NCI-H446 (cell line): ENCODE measurements at places on chromosomes 13 and 19.

DNA sequence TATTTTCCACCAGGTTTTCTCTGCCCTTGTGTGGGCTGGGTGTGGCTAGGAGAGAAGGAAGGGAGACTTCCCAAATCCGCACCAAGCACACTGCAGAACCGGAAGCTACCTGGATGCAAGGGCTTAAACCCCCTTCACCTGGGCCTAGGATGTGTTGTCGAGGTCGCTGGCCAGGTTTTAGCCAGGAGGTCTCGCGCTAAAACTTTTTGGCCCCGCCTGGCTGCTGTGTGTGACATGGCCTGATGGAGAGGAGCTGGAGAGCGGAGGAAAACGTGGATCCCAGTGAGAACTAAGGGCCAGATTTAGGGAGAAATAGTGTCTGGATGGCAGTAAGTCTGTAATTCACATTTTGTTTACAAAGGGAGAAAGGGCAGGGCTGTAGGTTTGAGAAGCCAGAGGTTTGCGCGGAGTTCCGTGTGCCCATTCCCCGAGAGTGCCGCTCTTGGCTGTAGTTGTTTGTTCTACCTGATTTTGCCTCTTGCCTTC lies 3.1 kb upstream of the TSHZ3 start:
- no peak for DNase-seq

DNA sequence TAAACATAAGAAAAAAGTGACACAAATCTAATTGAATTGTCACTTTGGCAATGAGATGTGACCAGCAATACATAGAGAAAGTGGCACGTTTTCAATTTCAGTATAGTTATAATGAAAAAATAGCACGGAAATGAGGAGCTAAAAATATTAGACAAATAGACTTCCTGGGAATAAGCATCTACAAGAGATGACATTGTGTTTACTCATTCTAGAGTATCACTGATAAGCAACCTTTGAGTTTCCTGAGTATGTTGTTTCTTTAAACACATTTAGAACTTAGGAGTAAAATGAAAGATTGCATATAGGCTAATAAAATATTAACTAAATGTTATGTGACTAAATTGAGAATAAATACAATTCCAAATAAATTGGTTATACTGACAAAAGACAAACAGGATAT lies 207.1 kb upstream of the SLITRK6 start:
- DNase-seq: no peak

DNA sequence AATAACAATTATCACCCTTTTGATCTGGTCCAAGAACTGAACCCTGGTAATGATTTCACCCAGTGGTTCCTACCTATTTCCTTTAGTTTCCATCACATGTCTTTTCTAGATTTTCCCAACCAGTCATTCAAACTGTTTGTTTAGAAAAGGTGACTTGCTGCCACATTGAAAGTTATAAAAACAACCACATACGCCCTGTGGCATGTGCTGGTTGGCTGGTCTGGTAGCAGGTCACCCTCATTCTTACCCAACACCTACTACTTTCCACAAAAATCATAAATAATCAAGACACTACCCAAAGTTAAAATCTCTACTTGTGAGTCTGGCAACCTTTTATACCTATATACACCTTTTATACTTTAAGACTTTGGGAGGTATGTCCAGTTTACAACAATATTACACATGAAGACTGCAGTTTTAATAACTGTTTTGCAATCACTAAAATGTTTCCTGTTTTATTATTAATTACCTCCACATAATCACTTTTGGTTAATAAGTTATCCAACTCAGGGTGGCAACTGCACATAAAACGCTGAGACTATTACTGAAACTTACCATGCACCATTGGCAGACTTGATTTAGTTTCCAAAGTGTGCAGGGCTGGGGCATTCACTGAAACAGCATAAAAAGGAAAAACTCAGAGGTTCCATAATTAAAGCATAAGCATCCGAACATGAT lies 38.9 kb downstream of the DZIP1 start:
- no peak for DNase-seq

DNA sequence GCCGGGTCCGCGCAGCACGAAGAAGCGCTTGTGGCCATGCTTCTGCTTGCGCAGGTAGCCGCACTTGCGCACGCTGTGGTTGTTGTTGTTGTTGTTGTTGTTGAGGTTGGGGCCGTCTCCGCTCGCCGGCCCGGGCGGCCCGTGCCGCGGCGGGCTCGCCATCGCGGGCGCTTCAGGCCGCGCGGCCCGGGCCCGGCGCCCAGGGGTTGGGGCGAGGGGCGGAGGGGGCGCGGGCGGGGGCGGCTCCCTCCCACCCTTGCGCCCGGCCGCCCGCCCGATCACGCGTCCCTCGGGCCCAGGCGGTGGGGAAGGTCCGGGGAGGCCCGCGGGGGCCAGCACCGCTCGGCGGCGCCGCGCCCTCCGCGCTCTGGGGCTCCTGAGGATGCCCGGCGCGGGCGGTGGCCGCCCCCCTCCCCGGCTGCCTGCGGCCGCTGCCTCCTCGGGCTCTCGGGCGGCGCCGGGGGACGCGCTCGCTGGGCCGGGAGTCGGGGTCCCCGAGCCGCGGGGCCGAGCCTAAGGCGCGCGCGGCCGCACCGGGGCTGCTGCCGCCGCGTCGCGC lies 412 bp downstream of the IRS2 start:
- DNase-seq: no peak

DNA sequence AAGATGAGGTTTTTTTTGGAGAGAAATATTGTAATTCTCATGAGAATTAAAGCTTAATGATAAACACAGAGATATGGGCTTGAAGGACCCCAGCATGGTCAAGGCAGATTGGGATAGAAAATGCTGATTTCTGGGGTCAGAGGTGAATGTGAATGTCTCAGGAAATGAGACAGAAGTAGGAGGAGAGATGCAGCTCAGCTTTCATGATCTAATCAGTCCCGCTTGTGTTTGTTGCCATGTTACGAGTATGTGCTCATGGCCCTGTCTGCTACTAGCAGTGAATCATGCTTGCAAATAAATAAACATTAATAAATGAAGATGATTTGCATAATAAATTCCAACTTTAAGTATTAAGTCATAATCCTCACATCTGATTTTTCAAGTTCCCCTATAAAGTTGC lies 23.0 kb upstream of the NDFIP2 start:
- DNase-seq: no peak

DNA sequence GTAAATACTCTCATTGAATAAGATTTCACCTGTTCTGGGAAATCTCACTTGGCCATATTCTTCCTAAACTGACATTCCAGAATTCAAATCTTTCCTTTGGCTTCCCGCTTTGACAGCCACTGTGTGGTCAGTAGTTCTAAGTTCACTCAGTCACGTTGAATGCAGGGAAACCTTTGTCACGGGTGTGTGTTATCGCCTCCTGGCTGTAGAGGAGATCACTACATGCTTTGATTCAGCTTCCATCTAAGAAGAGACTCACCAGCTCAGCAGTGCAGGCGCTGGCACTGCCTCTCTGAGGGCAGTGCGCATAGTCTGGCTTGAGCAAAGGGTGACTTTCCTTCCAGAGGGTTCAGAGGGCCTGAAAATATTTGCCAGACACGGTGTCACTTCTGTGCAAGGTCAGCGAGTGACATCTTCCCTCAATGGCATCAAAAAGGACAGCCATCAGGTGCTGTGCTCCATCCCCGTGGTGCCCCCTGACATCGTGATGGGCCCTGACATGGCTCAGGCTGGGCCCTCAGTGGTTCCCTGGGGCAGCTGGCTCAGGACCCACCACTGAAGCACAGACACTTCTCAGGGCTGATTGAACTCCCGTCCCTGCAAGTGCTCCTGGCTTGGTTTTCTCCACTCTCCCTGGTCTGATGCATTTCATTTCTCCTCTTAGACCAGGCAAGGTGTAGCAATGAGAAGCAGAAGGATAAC lies 635.4 kb upstream of the ARGLU1 start:
- no peak for DNase-seq

DNA sequence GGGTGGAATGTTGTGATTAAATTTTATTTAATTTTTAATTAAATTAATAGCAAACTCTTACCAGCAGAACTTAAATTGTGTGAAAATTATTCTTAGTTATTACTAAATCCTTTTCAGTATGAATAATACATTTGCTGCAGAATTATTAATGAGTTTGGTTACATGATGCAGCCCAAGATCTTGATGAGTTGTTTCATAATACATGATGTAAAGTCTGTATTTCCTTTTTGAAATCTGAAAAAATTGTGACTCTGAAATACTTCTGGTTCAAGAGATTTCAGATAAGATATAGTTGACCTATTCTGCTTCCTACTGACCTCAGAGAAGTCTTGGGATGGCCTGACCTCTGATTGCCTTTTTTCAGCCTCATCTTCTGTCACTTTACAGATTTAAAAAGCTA lies 11.1 kb downstream of the SAE1 start:
- DNase-seq: no peak

DNA sequence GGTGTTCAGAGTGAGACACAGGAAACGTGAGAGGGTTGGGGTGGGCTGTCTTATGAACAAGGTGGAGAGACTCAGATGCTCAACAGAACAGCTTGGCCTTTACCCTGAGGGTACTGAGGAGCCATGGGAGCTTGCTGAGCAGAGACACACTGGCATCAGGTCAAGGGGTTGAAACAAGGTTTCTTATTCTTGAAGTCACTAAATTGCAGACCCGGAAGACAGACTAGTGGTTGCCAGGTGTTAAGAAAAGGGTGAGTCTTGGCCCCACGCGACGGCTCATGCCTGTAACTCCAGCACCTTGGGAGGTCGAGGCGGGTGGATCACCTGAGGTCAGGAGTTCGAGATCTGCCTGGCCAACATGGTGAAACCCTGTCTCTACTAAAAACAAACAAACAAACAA lies 22.4 kb downstream of the CACNG6 start:
- no peak for DNase-seq

DNA sequence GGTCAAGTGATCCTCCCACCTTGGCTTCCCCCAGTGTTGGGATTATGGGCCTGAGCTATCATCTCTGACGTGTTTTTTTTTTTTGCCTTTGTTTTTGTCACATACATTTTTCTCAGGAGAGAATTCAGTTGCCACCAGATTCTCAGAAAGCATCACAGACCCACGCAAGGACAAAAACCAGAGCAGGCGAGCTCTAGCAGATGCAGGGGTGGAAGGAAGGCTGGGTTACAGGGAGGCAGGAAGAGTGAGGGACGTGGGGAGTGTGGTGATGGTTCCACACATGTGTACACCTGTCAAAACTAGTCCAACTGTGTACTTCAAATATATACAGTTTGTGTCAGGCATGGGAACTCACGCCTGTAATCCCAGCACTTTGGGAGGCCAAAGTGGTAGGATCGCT lies 4.3 kb downstream of the TMEM161A start:
- DNase-seq: no peak
